ENCODE measurements at places on chromosomes 1 and 21. TPM values are rescaled to one million over a fixed set of nuclear protein-coding genes. Genes with fewer than 3 reads are reported as not detected.
A peak's percentile ranks its signal among the peaks of the same experiment; 100 is the strongest.

DNA sequence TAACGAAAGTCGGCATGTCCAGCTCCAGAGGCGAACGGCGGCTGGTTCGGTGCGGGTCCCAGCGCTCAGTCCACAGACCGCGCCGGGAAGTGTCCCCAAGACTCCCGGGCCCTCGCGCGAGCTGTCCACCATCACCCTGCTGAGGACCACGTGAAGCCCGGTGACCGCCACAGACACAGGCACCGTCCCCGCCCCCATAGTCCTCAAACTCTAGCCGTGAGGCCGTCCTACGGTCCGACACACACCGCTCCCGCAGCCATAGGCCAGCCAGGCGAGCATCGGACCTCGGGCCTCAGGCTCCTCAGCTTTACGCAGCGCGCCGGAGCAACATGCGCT lies 535 bp downstream of the SETD4 start:
- peaks cover 17% of the 10 kb centered on the region for H3K4me1 ChIP-seq
- no peaks in the 10 kb centered on the region for H3K27me3 ChIP-seq
- peak overlapping the region; percentile 91 for H3K27ac ChIP-seq

GRCh38 chr1:150516050-150516591 lies 569 bp downstream of the FALEC start:
- H3K27me3 ChIP-seq = no peaks in the 10 kb centered on the region
- H3K27ac ChIP-seq = no peak overlapping the region
- DNase-seq = no peak
- peaks cover 14% of the 10 kb centered on the region for H3K36me3 ChIP-seq

- H3K4me1 ChIP-seq = no peaks in the 10 kb centered on the region
- H3K4me3 ChIP-seq = no peak overlapping the region
- H3K27me3 ChIP-seq = peaks cover 4% of the 10 kb centered on the region
- no peak overlapping the region for H3K27ac ChIP-seq
- H3K36me3 ChIP-seq = no peaks in the 10 kb centered on the region
Observed at GRCh38 chr1:53462193-53462592, 3.0 kb downstream of the DMRTB1 start.

DNA sequence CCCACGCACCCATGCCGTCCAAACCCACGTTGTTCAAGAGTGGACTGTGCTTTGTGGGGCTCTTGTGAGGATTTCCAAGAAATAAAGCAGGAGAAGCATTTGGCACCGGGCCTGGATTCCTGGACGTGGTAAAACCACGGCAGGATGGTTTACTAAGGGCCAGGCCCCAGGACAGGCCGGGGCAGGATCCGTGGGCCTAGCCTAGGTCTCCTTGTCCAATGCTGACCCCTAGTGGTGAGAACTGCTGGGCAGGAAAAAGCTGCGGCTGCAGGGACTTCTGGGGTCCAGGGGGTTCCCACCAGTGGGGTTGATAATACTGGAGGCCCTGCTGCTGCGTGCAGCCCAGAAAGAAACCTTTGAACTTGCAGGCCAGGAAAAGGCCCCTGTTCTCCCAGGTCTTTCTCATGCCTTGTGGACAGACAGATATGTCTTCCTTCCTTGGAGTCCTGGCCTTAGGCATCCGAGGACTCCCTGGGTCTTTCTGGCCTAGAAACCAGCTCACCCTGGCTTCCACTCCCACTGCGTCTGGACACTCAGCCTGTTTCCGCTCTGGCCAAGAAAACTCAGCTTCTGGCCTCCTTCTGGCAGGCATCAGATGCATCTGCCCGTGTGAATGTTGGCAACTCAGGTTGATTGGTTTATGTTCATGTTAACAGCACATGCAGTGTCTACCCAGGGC lies 106.9 kb upstream of the TMEM51 start:
- no peaks in the 10 kb centered on the region for H3K27me3 ChIP-seq
- H3K4me3 ChIP-seq = no peak overlapping the region
- DNase-seq = no peak
- no peak overlapping the region for H3K27ac ChIP-seq
- H3K36me3 ChIP-seq = peaks cover 6% of the 10 kb centered on the region
- peaks cover 3% of the 10 kb centered on the region for H3K4me1 ChIP-seq

GRCh38 chr1:31470794-31471315 lies 57.8 kb downstream of the SERINC2 start:
- DNase-seq = no peak
- no peak overlapping the region for H3K27ac ChIP-seq
- H3K4me1 ChIP-seq = no peaks in the 10 kb centered on the region
- H3K27me3 ChIP-seq = no peaks in the 10 kb centered on the region

DNA sequence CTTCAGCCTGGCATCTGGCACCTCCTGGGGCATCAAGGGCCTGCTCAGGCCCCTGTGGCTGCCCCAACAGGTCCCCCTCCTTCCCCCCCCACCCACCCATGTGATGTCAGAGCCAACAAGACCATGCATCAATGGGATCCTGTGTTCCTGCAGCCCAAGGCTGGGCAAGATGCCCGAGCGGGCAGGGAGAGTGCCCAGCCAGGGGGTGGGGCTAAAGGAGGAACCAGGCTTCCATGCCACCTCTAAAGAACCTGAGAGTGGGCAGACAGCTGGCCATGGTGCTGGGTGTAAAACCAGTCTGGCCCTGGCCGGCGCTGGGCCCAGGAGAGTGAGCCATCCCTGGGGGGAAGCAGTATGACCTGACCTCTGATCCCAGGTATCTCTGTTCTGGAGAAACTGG lies 7.6 kb downstream of the COL16A1 start:
- H3K27ac ChIP-seq = no peak overlapping the region
- H3K27me3 ChIP-seq = no peaks in the 10 kb centered on the region
- peaks cover 55% of the 10 kb centered on the region for H3K36me3 ChIP-seq
- H3K4me3 ChIP-seq = no peak overlapping the region

DNA sequence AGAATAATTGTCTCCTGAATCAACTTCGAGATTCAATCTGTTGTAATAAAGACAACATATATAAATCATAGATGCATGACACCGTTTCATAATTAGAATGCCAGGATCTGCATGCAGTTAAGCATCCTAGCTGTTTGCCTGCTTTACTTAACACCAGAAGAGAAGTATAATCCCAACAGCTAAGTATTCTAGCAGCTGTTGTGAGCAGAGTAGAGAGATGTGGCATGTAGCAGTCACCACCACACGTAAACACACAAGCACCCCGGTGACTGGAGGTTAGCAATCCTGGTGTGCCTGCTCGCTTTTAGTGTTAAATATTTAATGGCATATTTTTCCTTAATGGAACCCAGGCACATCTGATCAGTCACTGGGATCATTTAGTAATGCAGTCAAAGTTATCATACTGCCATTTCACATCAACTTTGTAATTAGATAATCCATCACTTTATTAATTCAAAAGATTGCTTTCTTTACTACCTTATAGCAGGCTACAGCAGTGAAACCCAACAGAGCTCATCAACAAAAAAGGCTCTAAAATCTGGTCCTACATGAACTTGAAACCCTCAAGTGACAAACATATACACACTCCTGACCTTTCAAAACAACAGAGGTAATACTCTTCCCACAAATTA lies 187.9 kb downstream of the SMYD3 start:
- H3K36me3 ChIP-seq = no peaks in the 10 kb centered on the region
- H3K4me3 ChIP-seq = no peak overlapping the region
- DNase-seq = no peak
- H3K27me3 ChIP-seq = no peaks in the 10 kb centered on the region
- H3K27ac ChIP-seq = no peak overlapping the region

PEAR1 gene
- 4.2 TPM for polyA plus RNA-seq

DNA sequence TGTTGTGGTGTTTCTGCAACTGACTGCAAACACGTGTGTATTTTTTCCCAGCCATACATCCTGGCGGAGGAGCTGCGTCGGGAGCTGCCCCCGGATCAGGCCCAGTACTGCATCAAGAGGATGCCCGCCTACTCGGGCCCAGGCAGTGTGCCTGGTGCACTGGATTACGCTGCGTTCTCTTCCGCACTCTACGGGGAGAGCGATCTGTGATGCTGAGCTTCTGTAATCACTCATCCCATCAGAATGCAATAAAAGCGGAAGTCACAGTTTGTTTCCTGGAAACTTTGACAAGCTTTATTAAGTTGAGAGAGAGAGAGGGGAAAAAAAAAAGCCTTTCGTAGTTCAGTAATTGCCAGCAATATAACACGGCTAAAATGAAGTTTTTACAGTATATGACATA lies 32.7 kb upstream of the MTR start:
- no peaks in the 10 kb centered on the region for H3K36me3 ChIP-seq
- H3K4me3 ChIP-seq = no peak overlapping the region
- H3K4me1 ChIP-seq = no peaks in the 10 kb centered on the region

- H3K27ac ChIP-seq = no peak overlapping the region
- H3K36me3 ChIP-seq = no peaks in the 10 kb centered on the region
- no peak for DNase-seq
Observed at GRCh38 chr1:188137221-188137620, 1308.5 kb downstream of the PLA2G4A start.

CYP4Z1 gene
- not detected for polyA plus RNA-seq

DNA sequence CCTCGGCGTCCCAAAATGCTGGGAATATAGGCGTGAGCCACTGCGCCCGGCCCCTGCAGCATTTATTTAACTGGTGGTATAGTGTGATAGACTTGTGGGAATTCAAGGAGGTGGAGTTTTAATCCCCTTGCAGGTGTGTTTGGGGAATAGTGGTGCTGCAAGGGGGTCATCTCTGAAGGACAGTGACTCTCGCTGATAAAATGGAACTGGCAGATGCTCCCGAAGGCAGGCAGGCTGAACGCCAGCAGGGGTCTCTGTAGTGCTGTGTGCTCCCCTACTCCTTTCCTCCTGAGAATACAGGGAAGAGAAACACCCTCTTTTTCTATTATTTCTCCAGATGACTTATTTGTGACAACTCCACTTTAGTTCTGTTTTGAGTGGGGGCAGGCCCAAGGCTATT lies 4.0 kb downstream of the OSCP1 start:
- H3K4me3 ChIP-seq = no peak overlapping the region
- H3K27me3 ChIP-seq = no peaks in the 10 kb centered on the region
- no peak overlapping the region for H3K27ac ChIP-seq
- no peak for DNase-seq
- peaks cover 18% of the 10 kb centered on the region for H3K4me1 ChIP-seq

DNA sequence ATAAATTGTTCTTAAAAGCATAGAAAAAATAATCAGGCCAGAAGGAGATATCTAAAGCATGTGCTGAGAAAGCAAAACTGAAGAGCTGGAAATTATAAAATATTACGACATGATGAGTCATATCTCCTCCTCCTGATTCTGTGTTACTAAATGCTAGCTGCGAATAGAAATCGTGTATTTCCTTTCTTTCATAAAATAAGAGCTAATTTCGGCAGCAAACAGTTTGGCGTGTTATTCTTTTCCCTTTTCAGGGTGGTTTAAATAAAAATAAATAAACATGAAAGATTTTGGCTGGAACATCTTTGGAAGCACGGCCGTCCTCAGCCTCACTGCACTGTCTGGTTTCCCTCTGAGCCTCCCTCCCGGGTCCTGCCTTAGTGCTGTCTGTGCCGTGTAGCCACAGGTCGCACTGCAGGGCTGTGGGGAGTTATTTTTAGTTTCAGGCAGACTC lies 56.0 kb downstream of the ADARB1 start:
- DNase-seq = no peak
- H3K4me3 ChIP-seq = no peak overlapping the region
- H3K36me3 ChIP-seq = peaks cover 5% of the 10 kb centered on the region

Data from keratinocyte (primary cell).